ENCODE measurements at places on chromosomes 13 and 19. TPM values are rescaled to one million over a fixed set of nuclear protein-coding genes. Genes with fewer than 3 reads are reported as not detected.

- H3K36me3 ChIP-seq = no peaks in the 10 kb centered on the region
- DNase-seq = no peak
- no peaks in the 10 kb centered on the region for H3K4me1 ChIP-seq
- peaks cover 30% of the 10 kb centered on the region for H3K27me3 ChIP-seq
- no peak overlapping the region for H3K27ac ChIP-seq
Measured at GRCh38 chr13:97002581-97002980, 8.3 kb upstream of the OXGR1 start.

- no peak overlapping the region for H3K27ac ChIP-seq
- no peaks in the 10 kb centered on the region for H3K4me1 ChIP-seq
- no peak for DNase-seq
- no peaks in the 10 kb centered on the region for H3K27me3 ChIP-seq
Measured at GRCh38 chr13:24225062-24225461, 64.5 kb downstream of the SPATA13 start.

DNA sequence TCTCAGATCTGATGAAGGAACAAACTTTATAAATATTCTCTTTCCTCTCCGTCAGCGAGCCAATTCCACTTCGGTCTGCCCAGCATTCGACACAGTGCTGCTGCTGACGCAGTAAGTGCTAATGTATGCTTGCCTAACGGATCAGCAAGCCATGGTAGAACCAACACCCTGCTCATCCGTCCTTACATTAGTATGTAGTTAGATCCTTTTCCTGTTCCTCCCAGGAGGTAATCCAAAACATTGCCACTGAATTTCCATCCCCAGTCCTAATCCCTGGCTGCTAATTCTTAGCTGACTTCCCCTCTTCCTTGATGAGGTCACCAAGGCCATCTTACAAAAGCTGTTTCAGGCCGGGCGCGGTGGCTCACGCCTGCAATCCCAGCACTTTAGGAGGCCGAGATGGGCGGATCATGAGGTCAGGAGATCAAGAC lies 88.0 kb downstream of the STARD13 start:
- no peaks in the 10 kb centered on the region for H3K4me1 ChIP-seq
- no peaks in the 10 kb centered on the region for H3K27me3 ChIP-seq
- no peak overlapping the region for H3K27ac ChIP-seq
- no peaks in the 10 kb centered on the region for H3K36me3 ChIP-seq
- DNase-seq = no peak

GRCh38 chr19:14056741-14057356 lies 5.0 kb downstream of the PALM3 start:
- peak overlapping the region; percentile 64 for H3K4me3 ChIP-seq
- no peaks in the 10 kb centered on the region for H3K36me3 ChIP-seq
- H3K27me3 ChIP-seq = peaks cover 19% of the 10 kb centered on the region
- H3K4me1 ChIP-seq = peaks cover 10% of the 10 kb centered on the region
- no peak overlapping the region for H3K27ac ChIP-seq

DNA sequence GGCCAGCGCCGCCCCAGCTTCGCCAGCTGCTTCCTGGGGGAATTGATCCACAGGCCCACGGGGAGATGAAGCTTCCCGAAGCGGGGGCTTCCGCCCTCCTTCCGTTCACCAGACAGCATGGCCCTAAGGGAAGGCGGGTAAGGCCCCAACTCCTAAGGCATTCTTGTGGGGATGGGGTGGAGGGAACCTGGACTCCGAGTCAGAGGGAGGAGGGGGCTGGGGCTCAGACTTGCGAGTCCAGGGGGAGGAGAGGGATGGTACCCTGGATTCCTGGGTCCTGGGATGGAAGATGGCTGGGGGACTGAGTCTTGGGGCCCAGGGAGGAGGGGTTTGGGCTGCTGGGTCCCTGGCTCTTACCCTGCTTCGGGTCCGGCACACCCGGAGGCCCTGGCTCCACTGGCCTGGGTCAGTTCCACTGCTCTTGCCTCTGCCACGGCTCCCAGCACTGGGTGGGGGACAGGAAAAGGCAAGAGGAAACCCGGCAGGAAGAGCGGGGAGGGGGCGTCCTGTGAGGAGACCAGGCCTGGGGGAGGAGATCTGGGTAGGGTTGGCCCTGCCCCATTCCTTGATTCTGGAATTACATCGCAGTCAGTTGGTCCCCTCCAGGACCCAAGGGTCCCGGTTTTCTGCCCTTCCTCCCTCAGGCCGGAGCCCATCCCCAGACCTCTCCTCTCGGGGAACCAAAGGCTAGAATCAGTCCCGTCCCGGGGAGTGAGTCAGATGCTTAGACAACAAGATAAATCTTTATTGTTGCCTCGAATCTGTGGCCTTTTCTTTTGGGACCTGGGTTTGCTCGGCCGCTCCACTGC lies at the start of gene RASIP1:
Gene RASIP1 (minus strand): TSS at position 447 of the 809 bp plus-strand sequence. CDS start 328 bp downstream, at position 119.
- no peak within 1 kb of the TSS for H3K27ac ChIP-seq
- H3K4me1 ChIP-seq = peaks cover 5% of the 10 kb centered on the region
- DNase-seq = no peak
- no peaks in the 10 kb centered on the region for H3K36me3 ChIP-seq
- H3K4me3 ChIP-seq = peak within 1 kb of the TSS; percentile 75

DNA sequence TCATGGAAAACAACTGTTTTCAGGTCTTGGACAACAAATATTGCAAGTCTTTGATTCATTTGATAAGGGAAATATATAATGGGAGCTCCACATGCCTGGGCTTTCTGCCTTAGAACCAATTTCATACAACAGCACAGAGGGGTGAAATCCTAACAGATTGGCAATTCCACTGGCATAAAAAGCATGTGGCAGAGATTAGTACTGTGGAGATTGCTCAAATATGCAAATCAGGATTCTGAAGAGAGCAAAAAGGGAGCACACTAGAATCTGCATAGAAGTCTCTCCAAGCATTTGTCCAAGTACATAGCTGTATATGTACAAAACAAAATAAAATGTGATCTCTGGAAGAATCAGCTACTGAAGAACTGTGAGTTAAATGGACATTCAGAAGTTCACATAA lies 312.9 kb upstream of the SLITRK5 start:
- no peak overlapping the region for H3K4me3 ChIP-seq
- DNase-seq = no peak
- H3K36me3 ChIP-seq = no peaks in the 10 kb centered on the region
- H3K27me3 ChIP-seq = no peaks in the 10 kb centered on the region

DNA sequence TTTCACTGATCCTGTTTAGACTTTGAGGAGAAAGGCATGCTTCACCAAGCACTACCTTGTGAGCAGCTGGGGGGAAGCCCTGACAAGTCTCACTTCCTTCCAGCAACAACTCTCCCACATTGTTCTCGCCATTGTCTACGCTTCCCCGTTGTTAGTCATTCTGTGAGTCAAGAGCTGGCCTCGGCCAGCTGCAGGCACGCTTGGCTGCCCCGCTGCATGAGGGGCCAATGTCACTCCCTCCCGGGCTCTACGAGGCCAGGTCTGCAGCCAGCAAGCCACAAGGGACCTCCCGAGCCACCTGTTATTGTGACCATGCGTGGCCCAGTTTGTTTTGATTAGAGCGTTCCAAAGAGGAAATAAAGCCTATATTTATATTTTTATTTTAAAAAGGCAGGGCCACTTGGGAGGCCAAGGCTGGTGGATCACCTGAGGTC lies 220.9 kb downstream of the FOXO1 start:
- H3K4me1 ChIP-seq = no peaks in the 10 kb centered on the region
- H3K4me3 ChIP-seq = no peak overlapping the region
- H3K27ac ChIP-seq = no peak overlapping the region
- no peaks in the 10 kb centered on the region for H3K36me3 ChIP-seq

GRCh38 chr13:90270226-90270625 lies 1077.3 kb upstream of the MIR17HG start:
- H3K27ac ChIP-seq = no peak overlapping the region
- no peaks in the 10 kb centered on the region for H3K27me3 ChIP-seq
- no peak for DNase-seq
- H3K4me3 ChIP-seq = no peak overlapping the region

DNA sequence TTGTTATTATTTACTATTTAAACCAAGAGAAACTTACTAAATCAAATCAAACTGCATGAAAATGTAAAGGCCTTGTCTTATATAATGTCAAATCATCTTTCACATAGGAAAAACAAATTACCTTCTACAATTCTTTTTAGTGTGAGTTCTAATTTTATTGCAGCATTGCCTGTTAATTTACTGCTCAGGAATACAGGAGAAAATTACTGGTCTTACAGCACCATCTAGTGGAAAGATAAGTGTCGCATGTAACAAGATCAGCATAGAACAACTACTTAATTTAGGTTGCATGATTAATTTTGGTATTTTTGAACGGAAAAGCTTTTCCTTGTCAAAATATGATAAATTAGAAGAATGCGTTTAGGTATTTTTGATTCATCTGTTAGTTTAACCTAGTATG lies 502.7 kb downstream of the UQCRFS1 start:
- no peaks in the 10 kb centered on the region for H3K36me3 ChIP-seq
- no peak for DNase-seq
- no peaks in the 10 kb centered on the region for H3K27me3 ChIP-seq
- H3K27ac ChIP-seq = no peak overlapping the region
- H3K4me3 ChIP-seq = no peak overlapping the region

DNA sequence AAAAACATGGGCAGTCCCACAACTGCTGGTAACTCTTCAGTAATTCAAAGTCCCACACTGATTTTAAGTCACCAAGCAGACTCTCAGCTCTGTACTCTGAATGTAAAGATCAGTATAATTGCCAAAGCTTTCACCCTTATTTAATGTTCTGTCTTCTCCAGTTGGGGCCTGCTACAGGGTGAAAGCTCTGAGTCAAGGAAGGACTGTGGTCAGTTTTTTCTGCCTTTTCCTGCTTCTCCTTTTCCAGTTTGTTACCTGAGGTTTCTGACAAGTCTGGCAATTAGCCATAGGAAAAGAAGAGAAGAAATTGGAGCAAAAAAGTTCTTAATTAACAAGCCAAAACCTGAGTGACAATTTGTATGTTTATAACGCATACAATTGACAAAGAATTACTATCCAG lies 279.3 kb downstream of the RBM26 start:
- no peaks in the 10 kb centered on the region for H3K4me1 ChIP-seq
- H3K4me3 ChIP-seq = no peak overlapping the region
- DNase-seq = no peak
- H3K27me3 ChIP-seq = no peaks in the 10 kb centered on the region
- H3K27ac ChIP-seq = no peak overlapping the region

GRCh38 chr19:47229676-47230053 lies 1.3 kb downstream of the BBC3 start:
- no peaks in the 10 kb centered on the region for H3K36me3 ChIP-seq
- peaks cover 17% of the 10 kb centered on the region for H3K4me1 ChIP-seq
- DNase-seq = no peak
- H3K27me3 ChIP-seq = no peaks in the 10 kb centered on the region
- H3K4me3 ChIP-seq = peak overlapping the region; percentile 78

DNA sequence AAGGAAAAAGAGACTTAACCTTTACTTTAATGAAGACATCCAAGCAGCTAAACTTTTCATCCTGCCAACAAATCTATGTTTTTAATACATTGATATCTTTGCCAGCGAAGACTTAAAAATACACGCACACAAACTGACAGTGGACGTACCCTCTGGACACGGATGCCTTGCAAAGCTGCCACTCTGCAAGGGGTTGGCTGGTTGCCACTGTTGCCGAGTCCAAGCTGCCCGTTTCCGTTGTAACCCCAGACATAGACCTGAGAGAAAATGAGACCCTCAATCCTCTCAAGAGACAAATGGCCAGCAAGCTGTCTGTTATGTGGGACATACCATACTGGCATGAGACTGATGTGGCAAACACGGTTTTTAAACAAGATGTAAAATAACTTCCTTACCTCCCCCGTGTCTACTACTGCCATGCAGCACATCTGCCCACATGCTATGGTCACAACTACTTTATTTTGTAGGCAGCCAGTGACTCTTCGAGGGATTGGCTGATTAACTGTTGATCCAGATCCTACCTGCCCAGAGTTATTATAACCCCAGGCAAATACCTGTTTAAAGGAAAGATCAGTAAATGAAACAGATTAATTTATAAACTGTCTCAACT lies 21.2 kb downstream of the RCBTB2 start:
- no peaks in the 10 kb centered on the region for H3K4me1 ChIP-seq
- DNase-seq = no peak
- H3K36me3 ChIP-seq = no peaks in the 10 kb centered on the region
- no peak overlapping the region for H3K4me3 ChIP-seq
- H3K27me3 ChIP-seq = no peaks in the 10 kb centered on the region
- no peak overlapping the region for H3K27ac ChIP-seq

DNA sequence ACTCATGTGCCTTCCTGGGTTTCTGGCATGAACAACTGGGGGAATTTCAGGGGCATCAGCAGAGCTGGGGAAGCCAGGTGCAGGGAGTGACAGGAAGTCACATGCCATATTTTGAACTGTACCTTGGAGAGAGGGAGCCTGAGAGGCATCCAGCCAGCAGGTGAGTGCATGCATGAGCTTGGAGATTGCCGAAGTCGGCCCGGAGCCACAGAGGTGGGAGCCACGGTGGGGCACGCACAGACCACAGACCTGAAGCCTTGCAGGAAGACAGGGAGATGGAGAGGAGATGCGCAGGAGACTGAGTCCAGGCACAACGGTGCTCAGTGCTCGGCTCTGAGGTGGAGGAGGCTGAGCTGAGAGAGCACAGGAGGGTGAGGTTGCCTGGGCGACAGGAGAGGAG lies 55.1 kb downstream of the CDADC1 start:
- peaks cover 2% of the 10 kb centered on the region for H3K27me3 ChIP-seq
- DNase-seq = no peak
- no peaks in the 10 kb centered on the region for H3K4me1 ChIP-seq
- no peaks in the 10 kb centered on the region for H3K36me3 ChIP-seq
- H3K27ac ChIP-seq = no peak overlapping the region

DNA sequence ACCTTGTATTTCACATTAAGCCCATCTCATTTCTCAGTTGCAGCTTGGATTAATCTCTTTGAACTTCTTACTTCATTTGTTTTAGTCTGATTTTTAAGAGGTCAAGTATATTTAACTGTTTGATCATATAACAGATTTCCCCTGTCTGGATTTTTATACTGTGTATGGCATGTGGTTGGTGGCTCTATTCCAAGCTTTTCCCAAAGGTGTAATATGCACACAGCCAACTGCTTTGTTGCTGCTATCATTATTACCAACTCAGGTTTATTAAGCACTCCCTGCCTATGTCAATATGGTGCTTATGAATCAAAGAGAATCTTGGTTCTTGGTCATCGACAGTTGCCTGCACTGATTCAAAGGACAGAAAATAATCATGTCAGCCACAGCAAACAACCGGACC lies 92.6 kb downstream of the RAP2A start:
- H3K4me1 ChIP-seq = no peaks in the 10 kb centered on the region
- no peak for DNase-seq
- H3K27ac ChIP-seq = no peak overlapping the region
- no peaks in the 10 kb centered on the region for H3K36me3 ChIP-seq
- H3K27me3 ChIP-seq = no peaks in the 10 kb centered on the region

- H3K36me3 ChIP-seq = no peaks in the 10 kb centered on the region
- no peak overlapping the region for H3K27ac ChIP-seq
- no peaks in the 10 kb centered on the region for H3K27me3 ChIP-seq
- no peaks in the 10 kb centered on the region for H3K4me1 ChIP-seq
- DNase-seq = no peak
Measured at GRCh38 chr13:35530581-35530980, 54.1 kb upstream of the MAB21L1 start.

Gene LSR
- 159 TPM for total RNA-seq

Gene SLC25A41
- not detected for total RNA-seq

Gene KLK7
- total RNA-seq = 0.73 TPM

Gene CFAP97D2
- total RNA-seq = not detected

Gene KLHL1
- total RNA-seq = not detected

Gene GFY
- 0.93 TPM for total RNA-seq

Measured in H1 (cell line).